Mesangial cell (primary cell): ENCODE measurements at places on chromosomes 1 and 21. TPM values are rescaled to one million over a fixed set of nuclear protein-coding genes. Genes with fewer than 3 reads are reported as not detected.

The S100A9 gene
- not detected in 2 replicates for total RNA-seq

The LYST gene
- 3.3 and 12.3 TPM in 2 replicates for total RNA-seq

The COL9A2 gene
- total RNA-seq: 5.1 and 10.6 TPM in 2 replicates

The NHLH2 gene
- not detected in 2 replicates for total RNA-seq

The OR2T35 gene
- not detected in 2 replicates for total RNA-seq

The SIM2 gene
- total RNA-seq: 2.6 and 9.9 TPM in 2 replicates

The TMEM52 gene
- 1.1 and 3.1 TPM in 2 replicates for total RNA-seq

The LMOD1 gene
- total RNA-seq: 0.16 and 4.2 TPM in 2 replicates

The SDHC gene
- 37.8 and 73.1 TPM in 2 replicates for total RNA-seq

The MEX3A gene
- total RNA-seq: 15.6 and 23.7 TPM in 2 replicates

The CRNN gene
- total RNA-seq: not detected in 2 replicates

The LAMC2 gene
- 43.6 and 203 TPM in 2 replicates for total RNA-seq

The CREG1 gene
- 19.1 and 48.3 TPM in 2 replicates for total RNA-seq

The INKA2 gene
- under 0.01 and 0.63 TPM in 2 replicates for total RNA-seq

The PDE9A gene
- total RNA-seq: not detected in 2 replicates

The LEFTY1 gene
- total RNA-seq: under 0.01 TPM in 1 of 2 replicates, not detected in the other

The MROH9 gene
- total RNA-seq: not detected in 2 replicates

The FLG2 gene
- total RNA-seq: not detected in 2 replicates

The LIN28A gene
- total RNA-seq: 0.38 TPM in 1 of 2 replicates, not detected in the other

The CFHR2 gene
- not detected in 2 replicates for total RNA-seq

The MR1 gene
- total RNA-seq: 1.1 and 4.2 TPM in 2 replicates
